MCF 10A (cell line): ENCODE measurements at places on chromosomes 11 and 22. TPM values are rescaled to one million over a fixed set of nuclear protein-coding genes. Genes with fewer than 3 reads are reported as not detected.

GRCh38 chr11:127126986-127127385, 126.4 kb upstream of the KIRREL3 start:
- H3K27me3 ChIP-seq, result no peaks in the 10 kb centered on the region
- H3K4me1 ChIP-seq, result no peaks in the 10 kb centered on the region
- DNase-seq, result no peak
- H3K36me3 ChIP-seq, result no peaks in the 10 kb centered on the region

GRCh38 chr22:28585324-28585723, 94.3 kb downstream of the TTC28 start:
- no peak overlapping the region for H3K27ac ChIP-seq
- H3K4me1 ChIP-seq, result no peaks in the 10 kb centered on the region
- DNase-seq, result no peak
- no peak overlapping the region for H3K4me3 ChIP-seq

DNA sequence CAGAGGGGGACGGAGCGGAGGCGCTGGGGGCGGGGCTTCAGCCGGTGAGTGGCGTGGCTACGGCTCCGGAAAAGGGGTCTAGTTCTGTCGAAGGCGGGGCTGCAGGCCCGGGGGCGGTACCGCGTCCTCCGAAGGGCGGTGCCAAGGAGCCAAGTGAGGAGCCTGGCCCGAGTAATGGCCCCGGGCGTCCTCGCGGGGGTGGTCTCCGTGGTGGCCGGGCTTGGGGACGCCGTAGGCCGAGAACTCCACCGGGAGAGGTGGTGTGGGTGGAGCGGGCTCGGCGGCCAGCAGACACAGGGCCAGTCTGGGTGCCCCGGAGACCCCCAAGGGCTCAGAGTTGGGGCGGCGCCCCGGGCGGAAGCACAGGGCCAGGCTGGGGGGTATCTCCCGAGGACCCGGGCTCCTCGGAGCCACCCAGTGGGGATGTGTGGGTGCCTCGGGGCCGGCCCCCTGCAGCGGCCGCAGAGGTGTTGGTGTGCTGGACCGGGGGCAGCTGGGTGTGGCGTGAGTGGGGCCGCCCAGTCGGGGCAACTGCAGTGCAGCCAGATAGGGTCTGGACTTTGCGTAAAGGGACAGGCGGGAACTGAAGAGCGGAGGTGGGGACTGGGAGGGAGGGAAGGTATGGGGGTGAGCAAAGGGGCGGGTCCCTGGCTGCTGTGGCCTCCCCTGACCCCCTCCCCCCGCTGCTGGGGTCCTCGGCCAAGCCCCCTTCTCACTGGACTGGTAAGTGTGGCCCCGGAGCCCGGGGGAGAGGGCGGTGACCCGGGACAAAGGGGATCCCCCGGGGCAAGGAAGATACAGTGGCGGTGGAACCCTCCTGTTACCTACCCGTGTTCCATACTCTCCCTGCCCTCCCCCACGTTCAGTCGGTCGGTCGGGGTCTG, 838 bp downstream of the FKBP2 start:
- peaks cover 56% of the 10 kb centered on the region for H3K36me3 ChIP-seq
- no peaks in the 10 kb centered on the region for H3K27me3 ChIP-seq
- peak overlapping the region; percentile 98 for H3K27ac ChIP-seq
- peaks cover 19% of the 10 kb centered on the region for H3K4me1 ChIP-seq

GAB4 gene
- total RNA-seq, result not detected in 2 replicates

PAX6 gene
- not detected in 2 replicates for total RNA-seq

RASGRP2 gene
- total RNA-seq, result not detected in 2 replicates
